ENCODE measurements at places on chromosomes 2 and 18. TPM values are rescaled to one million over a fixed set of nuclear protein-coding genes. Genes with fewer than 3 reads are reported as not detected.

CNGA3 gene
- not detected for total RNA-seq

- DNase-seq: no peak
These were observed 194.2 kb downstream of the GRB14 start for GRCh38 chr2:164427111-164427510.

DNA sequence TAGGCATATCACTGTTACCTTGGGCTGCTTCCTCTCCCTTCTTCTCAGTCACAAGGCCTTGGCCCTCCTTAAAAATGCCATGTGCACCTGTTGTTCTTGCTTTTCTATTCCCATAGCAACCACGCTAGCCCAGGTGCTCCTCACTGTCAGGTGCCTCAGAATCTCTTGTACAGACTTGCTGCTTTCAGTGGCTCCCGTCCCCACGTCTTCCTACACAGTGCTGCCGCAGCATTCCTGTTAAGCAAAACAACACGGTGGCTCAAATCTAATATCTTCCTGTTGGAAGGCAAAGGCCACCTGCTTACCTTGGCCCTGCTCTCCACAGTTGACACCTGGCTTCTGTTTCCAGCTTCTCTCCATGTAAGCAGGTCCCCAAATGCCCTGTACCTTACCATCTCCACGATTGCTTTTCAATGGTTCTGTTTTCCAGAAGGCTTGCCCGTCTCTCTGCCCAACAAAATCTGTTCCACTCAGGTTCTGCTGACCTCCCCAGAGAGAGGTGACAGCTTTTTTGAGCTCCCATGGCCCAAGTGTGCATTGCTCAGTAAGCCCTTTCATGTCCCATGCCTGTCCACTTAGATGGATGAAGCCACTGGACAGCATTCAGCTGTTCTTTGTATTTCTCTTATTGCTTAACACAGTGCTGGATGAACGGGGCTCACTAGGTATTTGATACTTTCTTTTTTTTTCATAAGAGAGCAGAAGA lies 240.4 kb downstream of the PRKCE start:
- peak; percentile 30 for DNase-seq

DNA sequence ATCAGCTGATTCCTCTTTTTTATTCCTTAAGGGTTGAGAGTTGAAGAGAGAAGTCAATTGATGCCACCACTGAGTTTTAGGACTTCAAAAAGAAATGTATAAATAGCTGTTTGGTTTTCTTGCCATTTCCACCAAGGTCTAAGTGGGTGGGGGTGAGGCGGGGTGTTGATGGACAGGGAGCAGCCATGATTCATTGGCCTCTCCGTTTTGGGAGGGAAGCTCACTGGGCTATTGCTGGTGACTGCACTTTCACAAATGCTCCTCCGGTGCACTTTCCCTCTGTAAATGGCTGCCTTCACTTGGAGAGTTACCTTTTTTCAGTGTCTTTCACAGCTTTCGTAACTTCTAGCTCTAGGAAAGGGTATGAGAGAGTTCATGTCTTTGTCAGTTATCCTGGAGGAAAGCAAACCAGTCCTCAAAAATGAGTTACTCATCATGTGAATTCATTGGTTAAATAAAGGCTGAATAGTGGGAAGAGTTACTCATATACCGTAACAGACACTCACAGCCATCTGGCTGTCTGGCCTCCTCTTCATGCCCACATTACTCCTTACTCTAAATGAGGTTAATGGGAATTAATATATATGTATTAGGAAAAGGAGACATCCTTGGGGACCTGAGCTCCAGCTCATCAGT lies 17.4 kb upstream of the CTAGE1 start:
- DNase-seq: peak; percentile 88

- DNase-seq: peak; percentile 49
These were observed 36.2 kb upstream of the CCBE1 start for GRCh38 chr18:59733421-59733820.

GRCh38 chr18:32851936-32852335 lies 79.1 kb upstream of the KLHL14 start:
- DNase-seq: peak; percentile 35

GRCh38 chr2:123687064-123687463 lies 338.0 kb upstream of the CNTNAP5 start:
- DNase-seq: no peak

Measured in astrocyte (in vitro differentiated cells and primary cell).